ENCODE measurements at places on chromosomes 4 and X.

DNA sequence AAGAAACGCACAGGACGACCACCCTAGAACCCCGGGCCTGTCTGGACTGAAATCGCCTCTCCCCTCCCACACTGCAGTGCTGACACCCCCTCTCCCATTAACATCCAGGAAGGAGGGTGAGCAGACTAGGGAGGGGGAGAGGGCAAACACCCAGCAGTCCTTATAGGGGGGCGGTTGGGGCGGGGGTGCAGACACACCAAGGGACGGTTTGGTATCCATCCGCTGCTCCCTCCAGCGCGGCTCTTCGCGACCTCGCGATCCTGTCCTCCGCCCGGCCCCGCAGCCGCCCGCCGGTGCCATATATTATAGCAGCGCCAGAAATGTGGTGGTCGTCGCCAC is 411 bp upstream of the GPRASP1 start:
- no peak for DNase-seq

DNA sequence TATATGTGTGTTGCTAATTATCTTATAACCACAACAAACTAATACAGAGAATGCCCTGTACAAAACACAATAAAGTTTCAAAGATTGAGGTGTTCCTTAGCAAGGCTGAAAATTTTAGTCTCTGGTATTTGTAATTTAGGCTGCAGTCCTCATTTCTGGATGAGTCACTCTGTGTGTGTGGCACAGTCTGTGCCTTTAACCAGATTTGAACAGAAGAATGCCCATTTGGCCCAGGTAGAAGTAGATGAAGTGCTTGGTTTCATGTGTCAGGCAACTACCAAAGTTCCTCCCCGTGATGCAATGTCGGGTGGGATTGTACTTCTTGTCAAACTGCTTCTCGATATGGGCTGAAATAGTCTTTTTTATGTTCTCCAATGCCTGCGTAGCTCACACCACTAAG is 91.6 kb upstream of the H2AZ1 start:
- no peak for DNase-seq

- DNase-seq = no peak
Measured at GRCh38 chrX:39936886-39937770, 160.6 kb downstream of the BCOR start.

DNA sequence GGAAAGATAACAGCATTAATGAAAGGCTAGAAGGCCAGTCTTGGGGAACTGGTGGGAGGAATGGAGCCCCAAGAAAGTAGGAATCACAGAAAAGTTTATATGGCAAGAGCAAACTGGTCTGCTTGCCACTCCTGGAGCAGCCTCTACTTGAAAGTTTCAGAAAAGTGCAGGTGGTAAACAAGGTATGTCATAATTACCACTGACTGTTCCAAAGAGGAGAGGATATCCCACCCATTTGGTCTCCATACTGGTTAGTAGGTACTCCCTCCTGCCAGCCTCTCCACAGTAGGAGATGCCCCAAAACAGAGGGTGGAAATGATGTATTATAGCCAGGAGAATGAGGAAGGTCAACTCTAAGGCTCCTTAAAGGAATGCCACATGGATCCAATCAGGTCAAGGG is 145.1 kb downstream of the INPP4B start:
- DNase-seq = no peak

DNA sequence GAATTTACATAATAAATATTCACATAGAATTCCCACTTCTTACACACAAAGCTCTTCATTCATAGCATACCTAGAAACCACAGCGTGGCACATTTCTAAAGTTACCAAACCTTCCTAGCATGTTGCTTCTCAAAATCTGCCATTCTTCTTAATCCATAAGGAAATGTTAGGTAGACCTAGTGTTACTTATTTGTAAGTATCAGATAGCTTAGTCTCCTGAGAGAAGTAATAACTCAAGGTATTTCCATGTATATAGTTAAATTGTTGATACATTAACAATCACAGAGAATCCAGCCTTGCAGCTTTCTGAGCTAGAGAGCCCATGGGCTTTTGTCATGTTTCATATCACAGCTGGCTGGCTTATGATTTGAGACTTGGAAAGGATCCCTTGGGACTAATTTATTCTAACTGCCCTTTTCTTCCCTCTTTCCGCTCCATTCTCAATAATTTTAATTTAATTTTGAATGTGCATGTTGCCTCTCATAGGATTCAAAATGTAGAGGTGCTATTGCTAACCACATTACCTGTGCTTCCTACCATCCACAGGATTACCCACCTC is 17.6 kb downstream of the SH3RF1 start:
- DNase-seq = no peak

GRCh38 chr4:1852904-1853623 is 2.9 kb downstream of the LETM1 start:
- no peak for DNase-seq

- peak; percentile 17 for DNase-seq
Measured at GRCh38 chr4:113540859-113541258, 220.7 kb downstream of the CAMK2D start.

DNA sequence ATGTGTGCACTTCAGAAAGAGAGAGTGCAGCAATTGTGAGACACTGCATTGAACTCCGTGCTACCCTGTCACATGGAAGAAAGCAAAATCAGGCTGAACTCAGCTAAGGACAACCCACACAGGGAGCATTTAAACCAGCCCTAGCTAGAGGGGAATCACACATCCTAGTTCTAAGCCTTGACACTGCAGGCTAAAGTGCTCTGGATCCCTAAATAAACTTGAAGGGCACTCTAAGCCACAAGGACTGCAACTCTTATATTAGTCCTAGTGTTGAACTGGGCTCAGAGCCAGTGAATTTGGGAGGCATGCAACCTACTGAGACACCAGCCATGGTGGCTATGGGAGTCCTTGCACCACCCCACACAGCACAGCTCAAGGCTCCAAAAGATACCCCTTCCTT is 311.9 kb downstream of the OPHN1 start:
- DNase-seq = no peak

DNA sequence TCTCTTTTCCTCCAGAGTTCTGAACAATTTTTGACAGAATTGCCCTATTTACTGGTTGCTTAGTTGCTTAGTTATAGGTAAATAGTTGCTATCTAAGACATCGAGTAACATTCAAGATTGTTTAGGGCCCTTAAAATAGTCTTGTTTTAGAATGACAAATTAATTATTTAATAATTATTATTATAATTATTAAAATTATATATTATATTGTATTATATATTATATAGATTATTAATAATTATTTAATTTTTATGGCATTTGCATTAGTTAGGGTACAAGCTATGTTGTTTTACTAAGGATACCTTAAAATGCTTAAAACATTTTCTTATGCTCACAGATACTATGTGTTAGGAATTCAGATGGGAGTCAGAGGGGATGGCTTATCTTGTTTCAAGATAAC is 59.2 kb downstream of the NPY1R start:
- DNase-seq = no peak

DNA sequence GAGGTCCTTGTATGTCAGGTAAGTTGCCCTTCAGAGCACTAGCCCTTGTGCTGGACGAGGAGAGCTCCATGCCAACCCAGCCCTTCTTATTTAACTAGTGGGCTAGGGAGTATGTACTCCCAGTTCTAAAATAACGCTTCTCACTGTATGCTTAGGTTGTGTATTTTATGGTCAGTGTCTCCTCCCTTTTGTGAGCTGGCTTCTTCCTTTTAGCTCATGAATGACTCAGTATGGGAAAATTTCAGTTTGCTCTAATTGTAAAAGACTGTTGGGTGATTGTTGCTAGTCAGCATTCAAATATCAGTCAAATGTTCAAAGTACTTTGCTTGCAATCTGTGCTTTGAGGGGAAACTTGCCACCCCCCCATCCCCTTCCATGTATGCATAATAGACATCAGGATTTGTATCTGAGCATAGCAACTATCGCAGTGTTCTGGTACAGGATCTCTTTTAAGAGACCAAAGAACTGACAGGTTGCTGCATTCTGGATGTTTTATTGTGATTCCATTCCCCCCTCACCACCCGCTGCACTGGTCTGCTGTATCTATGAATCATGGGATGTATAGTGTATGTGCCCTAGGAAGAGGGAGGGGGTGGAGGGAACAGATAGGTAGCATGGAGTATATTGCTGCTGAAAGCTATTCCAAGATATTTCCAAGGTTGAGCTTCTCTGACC is 34.7 kb downstream of the DLG3 start:
- DNase-seq = no peak

- no peak for DNase-seq
Measured at GRCh38 chrX:136933611-136934145, 53.2 kb upstream of the RBMX start.

GRCh38 chr4:27702730-27703431 is 842.2 kb downstream of the STIM2 start:
- no peak for DNase-seq

GRCh38 chrX:140440876-140441275 is 64.0 kb downstream of the SOX3 start:
- DNase-seq = no peak

Measured in stimulated activated CD4-positive, alpha-beta T cell treated with anti-CD3 and anti-CD28 coated beads, Interleukin-1b, Interleukin-23, amount 100 ng/mL, for 1 hour (primary cell).